ENCODE measurements at places on chromosomes 12 and 14.
A peak's percentile ranks its signal among the peaks of the same experiment; 100 is the strongest.

- DNase-seq, result no peak
Observed at GRCh38 chr12:12171991-12172511, 94.8 kb downstream of the LRP6 start.

GRCh38 chr12:132646850-132647249 is 28.3 kb downstream of the P2RX2 start:
- DNase-seq, result no peak

DNA sequence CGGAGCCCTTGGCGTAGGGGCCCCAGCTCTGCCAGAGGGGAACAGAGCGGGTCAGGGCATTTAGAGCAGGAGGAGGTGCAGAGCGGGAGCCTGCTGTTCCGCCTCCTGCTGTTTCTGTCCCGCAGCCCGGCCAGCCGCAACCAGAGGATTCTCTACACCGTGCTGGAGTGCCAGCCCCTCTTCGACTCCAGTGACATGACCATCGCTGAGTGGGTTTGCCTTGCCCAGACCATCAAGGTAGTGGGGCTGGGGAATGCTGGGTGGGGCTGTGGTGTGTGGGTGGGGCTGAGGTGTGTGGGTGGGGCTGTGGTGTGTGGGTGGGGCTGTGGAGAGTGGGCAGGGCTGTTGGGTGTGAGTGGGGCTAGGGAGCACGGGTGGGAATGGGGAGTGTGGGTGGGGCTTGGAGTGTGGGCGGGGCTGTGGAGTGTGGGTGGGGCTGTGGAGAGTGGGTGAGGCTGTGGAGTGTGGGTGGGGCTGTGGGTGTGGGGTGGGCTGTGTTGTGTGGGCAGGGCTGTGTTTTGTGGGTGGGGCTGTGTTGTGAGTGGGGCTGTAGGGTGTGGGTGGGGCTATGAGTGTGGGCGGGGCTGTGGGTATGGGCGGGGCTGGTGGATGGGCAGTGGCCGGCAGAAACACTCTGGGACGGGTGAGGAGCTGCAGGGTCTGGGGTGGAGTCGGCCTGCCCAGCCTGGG is 8.0 kb downstream of the ASPG start:
- DNase-seq, result no peak

DNA sequence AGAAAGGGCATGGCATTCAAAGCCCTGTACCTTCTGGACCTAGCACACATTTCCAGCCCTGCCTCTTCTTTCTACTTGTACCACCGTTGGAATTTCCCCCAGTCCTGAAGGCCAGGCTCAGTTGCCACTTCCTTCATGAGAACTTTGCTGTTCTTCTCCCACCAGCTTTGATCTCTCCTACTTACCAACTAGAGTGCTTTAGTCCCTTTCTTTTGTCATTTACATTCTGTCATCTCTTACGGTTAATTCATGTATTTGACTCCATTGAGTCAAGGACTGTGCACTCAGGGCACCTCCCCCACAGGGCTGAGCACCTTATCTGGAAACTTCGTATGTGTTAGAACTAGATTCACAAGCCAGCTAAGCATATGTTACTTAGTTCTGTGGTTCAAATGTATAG is 26.3 kb downstream of the BICDL1 start:
- no peak for DNase-seq

DNA sequence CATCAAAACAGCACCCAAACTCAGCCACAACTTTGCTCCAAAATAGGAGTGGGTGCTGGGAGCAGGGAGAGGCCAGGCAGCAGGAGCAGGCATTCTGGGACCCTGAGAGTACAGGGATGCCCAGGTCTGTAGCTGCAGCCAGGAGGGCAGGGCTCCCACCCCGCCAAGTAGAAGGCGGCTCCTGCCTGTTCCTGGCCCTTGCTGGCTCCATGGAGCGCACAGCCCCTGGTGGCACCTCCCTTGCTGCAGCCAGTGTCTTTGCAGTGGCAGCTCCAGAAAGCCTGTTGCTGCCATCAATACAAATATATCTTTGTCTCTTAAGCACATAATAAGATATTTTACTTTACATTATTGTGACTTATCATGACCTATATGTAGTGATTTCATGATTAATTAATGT is 1096.5 kb downstream of the FSCB start:
- DNase-seq, result no peak

- no peak for DNase-seq
Observed at GRCh38 chr12:117523971-117524370, 162.5 kb upstream of the NOS1 start.

- DNase-seq, result peak; percentile 37
Observed at GRCh38 chr12:120903412-120904196, 554 bp downstream of the SPPL3 start.

- no peak for DNase-seq
Observed at GRCh38 chr12:6072302-6072752, 52.1 kb downstream of the VWF start.
